ENCODE measurements at places on chromosomes 7 and 10. TPM values are rescaled to one million over a fixed set of nuclear protein-coding genes. Genes with fewer than 3 reads are reported as not detected.

The EPHB4 gene
- total RNA-seq: 28.0 TPM

The ADGRA1 gene
- total RNA-seq: 0.14 TPM

The ACHE gene
- total RNA-seq: 24.0 TPM

The GLI3 gene
- total RNA-seq: 3.1 TPM

The CPXM2 gene
- total RNA-seq: 6.7 TPM

DNA sequence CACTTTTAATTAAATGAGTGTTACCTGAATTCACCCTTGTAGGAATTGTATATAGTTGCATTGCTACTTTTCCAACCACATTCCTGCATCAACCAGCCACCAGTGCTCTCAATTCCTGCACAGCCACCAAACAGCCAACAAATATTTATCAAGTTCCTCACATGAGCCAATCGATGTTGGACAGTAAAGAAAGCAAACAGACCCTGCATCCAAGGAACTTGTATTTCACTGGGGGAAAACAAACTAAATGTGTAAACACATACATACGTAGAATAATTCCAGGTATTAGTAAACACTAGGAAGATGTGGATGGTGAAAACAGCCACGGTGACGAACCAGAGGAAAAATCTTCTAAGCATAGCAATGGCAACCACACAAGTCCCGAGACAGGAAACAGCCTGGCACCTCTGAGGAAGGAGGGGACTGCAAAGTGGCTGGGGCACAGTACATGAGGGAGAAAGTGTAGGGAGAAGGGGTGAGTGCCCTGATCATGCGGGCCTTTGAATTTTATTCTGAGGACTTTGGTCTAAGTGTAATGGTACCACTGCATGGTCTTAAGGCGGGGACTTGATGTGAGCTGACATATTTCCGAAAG lies 111.2 kb downstream of the XRCC2 start:
- no peak for DNase-seq

DNA sequence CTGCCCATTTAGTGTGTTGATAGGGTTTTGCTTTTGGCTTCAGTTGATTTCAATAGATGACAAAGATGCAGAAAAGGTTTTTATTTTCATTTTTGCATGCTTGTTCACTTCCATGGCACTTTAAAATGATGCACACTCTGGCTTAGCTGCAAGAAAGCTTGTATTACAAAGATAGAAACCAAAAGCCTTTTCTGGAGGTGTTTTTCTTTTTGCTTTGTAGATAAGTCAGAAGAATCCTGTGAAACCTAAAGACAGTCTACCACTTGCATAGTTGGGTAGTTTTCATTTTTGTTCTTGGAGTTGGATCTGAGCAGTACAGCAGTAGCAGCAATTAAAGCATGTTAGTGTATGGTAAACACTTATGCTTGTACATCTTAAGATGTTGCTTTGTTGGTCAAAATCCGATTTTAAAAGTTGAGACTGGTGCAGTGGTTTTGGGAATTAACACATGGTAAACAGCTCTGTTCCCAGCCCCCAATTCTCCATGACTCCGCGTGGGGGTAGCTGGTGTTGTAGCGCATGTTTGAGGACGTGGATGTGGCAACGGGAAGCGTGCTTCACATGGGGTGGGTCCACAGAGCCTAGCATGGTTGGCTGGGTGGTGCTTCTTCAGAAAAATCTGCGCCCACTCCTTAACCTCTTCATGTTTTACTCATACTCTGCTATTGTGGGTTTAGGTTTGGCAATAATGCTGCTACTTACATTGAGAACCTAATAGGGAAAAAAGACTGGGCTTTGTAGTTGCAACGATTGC lies 19.8 kb downstream of the CCNY start:
- DNase-seq: no peak

DNA sequence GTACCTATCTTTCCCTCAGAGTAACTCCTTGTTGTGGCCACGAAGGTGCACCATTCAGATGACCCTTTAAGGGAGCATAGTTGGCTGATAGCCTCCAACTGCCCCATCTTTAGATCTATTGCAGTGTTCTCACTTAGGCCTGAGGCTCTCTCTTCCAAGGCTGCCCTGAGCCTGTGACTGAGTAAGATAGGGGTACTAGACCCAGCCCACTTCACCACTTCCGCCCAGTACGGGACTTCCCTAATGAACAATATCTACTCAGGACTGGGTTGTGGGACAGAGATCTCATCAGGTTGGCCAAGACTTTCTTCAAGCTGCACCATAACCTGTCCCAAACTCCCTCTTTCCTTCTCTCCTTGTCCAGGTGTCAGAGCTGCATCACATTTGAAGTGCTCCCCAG lies 5.7 kb upstream of the GNAI1 start:
- no peak for DNase-seq

GRCh38 chr7:90488220-90488619 lies 18.8 kb downstream of the PTTG1IP2 start:
- DNase-seq: no peak

DNA sequence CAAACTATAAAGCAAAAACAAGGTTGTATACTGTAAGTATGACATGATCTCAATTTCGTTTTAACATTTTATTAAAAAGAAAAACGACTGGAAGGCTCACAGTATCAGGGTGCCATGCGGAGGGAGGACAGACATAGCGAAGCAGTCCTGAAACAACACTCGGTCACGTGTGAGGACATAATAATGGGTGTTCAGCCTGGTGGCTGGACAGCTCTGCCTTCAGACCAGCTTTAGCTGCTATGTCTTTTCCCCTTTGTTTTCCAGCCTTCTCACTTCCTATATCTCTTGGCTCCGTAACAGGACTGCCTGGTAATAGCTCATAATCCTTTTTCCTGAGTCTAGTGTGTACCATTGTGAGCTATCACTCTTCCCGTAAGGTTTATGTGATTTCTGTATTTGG lies 18.4 kb upstream of the KLF14 start:
- DNase-seq: no peak

DNA sequence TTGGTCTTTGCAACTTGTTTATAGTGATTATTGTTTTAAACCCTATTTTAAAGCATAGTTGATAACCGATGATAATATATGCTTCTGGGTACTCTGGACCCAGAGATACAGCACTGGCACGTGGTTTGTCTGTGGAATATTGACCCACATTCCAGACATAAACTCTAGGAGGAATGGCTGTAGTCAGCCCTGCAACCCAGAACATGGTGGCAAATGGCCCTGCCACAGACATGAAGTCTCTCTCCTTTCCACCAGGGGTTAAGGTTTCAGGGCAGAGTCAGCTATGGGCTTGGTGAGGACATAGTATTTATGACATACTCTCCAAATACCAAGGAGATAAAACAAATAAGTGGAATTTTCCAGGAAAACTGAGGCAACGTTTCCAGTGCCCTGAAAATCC lies 83.6 kb downstream of the NAMPT start:
- no peak for DNase-seq

DNA sequence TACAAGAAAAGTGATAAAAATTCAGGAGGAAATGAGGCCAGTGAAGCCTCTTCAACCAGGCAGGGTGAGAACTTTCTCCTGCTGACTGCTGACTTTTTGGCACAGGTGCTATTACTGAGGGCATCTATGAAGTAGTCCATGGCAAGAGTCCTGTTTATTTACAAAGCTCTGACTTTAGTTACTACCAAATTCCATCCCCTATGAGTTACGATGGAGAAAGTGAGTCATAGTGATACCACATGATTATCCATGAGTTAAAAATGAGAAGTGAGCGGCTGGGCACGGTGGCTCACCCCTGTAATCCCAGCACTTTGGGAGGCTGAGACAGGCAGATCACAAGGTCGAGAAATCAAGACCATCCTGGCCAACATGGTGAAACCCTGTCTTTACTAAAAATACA lies 19.9 kb downstream of the CCDC3 start:
- no peak for DNase-seq

DNA sequence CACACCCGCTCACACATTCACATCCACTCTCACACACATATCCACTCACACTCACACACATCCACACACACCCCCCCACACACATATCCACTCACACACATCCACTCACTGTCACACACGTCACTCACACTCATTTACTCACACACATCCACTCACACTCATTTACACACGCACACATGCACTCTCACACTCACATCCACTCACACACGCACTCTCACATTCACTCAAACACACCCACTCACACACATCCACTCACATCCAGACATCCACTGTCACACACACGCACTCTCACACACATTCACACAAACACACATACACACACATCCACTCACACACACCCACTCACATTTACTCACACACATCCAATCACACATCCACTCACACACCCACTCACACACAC lies 18.3 kb downstream of the PWWP2B start:
- no peak for DNase-seq

DNA sequence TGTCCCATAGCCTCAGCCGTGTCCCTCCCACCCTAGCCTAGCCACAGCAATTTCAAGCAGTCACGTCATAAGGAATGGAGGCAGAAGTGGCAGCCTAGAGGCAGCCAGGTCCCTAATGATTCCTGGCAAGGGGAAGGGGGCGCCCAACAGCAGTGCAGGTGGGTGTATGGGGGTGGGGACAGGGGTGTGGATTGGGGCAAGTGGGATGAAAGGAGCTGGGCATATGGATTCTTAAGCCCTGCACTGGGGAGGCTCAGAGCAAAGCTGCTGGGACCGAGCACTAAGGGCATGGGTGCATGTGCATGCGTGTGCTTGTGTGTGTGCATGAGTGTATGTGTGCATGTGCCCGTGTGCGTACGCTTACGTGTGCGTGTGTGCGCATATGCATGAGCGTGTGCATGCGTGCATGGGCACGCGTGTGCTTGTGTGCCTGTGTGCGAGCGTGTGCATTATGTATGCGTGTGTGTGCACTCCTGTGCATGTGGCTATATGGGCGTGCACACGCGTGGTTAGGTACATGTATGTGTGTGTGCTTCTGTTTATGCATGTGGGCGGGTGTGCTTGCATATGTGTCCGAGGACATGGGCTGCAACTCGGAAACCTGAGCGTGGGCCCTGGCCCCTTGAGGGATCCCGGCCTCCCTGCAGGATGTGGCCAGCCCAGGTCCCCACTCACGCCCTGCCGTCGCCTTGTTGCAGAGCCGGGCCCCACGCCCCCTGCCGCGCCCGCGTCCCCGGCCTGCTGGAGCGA lies 34.1 kb downstream of the SH2B2 start:
- no peak for DNase-seq

DNA sequence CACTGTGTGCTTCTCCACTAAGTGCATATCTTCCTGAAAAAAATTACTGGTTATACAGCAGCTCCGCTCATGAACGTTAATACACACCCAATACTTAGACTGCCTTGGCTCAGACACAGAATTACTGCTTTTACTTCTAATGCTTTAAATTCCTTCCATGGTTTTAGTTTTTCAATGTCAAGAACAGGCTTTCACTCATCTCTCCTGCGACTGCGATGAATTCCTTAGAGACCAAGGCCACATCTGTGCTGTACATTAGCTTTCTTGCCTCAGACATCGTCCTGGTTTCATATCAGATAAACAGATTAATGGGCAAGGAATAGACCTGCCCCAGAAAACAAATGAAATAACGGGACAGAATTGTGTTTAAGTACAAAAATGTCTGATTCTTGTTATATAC lies 120.2 kb downstream of the CYP26A1 start:
- DNase-seq: no peak

DNA sequence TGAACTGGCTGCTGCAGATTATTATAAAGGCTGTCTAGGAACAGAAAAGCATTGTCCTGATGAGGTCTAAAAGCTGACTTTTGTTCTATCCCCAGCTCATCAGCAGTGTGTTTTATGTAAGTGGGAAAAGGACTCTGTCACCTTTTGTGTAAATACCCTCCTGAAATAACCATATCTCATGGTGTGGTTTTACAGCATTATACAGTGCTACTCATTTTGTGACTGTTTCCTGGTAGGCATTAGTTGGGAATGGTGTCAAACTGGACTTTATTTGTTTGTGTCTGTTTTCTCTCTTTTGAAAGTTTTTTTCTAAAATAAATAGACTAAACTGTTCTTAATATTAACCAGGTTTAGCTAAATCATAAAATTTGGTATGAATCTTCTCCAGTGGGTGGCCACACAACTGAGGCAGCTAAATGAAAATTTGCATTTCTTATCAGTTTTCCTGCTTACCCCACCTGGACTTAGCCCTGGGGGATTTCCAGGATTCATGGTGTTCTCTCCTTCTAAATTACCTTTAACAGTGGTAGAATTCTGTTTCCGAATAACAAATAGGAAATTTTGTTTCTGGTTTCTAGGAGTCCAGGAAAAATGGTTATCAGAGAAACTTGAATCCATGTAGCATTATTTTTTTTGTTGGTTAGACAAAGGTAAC lies 140.9 kb downstream of the LHFPL3 start:
- DNase-seq: no peak

Measured in right cardiac atrium (tissue), 5 donors.